ENCODE measurements at places on chromosomes 3 and 15.

DNA sequence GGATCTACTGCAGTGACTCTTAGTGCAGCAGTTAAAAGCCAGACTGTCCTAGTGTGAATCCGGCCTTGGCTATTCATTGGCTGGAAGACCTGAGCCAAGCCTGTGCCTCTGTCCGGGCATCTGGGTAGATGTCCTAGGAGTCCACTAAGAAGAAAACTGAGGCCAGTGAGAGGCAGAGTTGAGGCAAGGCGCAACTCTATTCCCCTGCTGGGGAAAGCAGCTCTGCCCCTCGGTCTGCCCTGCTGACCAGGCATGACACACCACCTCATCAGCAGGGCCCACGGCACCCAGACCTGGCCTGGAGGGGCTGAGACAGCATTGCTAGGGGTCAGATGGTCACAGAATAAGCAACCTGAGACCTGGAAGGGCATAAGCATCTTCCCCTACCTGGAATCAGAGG is 46.7 kb upstream of the ABHD2 start:
- no peak for DNase-seq

DNA sequence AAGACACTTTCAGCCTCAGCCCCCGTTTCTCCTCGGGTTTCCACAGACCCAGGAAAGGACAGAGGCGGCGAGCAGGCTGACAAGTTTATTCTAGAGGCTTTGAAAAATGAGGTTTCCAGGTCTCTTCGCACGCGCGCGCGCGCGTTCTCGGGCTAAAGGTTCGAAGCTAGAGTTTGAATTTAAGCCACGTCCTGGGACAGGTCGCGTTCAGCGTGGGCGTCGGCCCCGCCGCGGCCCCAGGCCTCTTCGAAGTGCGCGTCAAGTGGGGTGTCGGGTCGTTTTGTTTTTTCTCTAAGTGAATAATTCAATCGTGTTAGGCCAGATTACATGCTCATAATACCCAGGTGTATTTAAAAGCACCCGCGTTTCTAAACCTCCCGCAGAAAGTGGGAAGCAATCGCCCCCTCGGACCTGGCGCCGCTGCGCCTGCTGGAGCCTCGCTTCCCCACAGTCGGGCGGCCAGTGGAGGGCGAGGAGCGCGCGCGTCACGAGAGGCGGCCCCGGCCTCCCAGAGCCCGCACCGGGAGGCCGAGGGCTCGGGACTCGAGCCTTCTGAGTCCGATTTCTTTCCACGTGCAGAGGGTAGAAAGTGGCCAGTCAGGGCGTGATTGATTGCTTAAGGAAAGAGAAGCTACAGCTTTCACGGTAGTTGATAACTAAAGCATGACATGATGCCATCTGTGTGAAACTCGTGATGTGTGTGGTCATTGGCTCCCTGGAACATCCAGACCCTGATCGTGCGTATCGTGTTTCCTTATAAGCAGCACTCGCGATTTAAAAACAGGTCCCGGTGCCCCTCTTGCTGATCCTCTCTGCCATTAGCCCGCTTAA is 15.8 kb upstream of the SOX2 start:
- DNase-seq: no peak

GRCh38 chr15:99613887-99614647 is 48.3 kb downstream of the MEF2A start:
- DNase-seq: no peak

DNA sequence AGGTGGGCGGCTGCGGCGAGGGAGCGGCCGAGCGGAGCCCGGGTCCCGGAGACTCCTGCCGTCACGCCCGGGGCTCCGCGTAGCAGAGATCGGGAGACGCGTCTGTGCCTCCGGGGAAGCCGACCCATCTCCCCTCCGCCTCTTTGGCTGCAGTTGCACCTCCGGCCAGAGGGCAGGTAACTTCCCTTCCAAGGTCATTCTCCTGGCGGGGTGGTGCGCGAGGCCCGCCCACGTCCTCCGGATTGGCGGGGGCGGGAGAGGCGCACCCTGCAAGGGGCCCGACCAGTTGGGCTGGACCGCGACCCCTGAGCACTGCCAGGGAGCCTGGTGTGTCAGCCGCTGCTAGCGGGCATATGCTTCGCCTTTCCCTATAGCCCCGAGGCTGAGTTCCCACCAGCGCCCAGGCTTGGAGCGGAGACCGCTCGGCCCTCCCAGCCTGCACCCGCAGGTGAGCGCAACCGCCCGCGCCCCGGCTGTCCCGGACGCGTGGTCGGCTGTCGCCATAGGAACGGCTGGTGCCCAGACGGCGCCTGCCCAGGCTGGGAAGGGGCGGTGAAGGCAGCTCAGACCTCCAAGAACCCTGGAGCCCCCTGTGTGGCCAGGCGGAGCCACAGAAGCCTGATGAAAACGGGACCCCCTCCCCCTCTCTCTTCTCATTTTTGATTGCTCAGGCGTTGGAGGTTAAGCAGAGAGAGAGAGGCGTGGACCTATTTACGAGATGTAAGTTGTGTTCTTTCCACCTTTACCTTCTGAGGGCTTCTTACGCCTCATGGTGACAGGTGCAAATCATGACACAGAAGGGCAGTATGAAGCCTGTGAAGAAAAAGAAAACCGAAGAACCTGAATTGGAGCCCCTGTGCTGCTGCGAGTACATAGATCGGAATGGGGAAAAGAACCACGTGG is 453 bp downstream of the ZDHHC23 start:
- DNase-seq: no peak

- DNase-seq: no peak
Observed at GRCh38 chr3:104178680-104179079, 1188.0 kb upstream of the ALCAM start.

- no peak for DNase-seq
Observed at GRCh38 chr3:187957165-187957581, 196.8 kb upstream of the LPP start.

DNA sequence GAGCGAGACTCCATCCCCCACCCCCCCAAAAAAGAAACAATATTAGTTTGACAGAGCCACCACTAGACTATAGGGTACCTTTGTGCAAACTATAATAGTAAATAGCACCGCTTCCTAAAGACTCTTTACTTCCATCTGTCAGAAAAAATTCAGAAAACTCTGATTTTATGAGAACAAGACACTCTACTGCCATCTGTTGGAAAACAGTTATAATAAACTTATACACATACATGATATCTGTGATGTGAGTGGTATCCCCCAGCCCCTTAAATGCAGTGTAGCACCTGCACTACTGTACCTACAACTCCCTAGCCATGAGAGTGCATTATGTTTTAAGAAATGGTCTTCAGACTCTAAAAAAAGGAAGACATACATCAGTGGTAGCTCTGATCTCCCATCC is 47.1 kb upstream of the CTDSPL start:
- no peak for DNase-seq

All from NCI-H187 (cell line).